ENCODE measurements at places on chromosomes 3 and 15. TPM values are rescaled to one million over a fixed set of nuclear protein-coding genes. Genes with fewer than 3 reads are reported as not detected.

- no peak for DNase-seq
These were observed 5.2 kb upstream of the ADAMTS9 start for GRCh38 chr3:64693031-64693430.

Gene WDR93
- not detected for total RNA-seq

Gene PAQR9
- 2.4 TPM for total RNA-seq

Gene PLSCR5
- total RNA-seq = not detected

Gene EPM2AIP1
- total RNA-seq = 8.8 TPM

DNA sequence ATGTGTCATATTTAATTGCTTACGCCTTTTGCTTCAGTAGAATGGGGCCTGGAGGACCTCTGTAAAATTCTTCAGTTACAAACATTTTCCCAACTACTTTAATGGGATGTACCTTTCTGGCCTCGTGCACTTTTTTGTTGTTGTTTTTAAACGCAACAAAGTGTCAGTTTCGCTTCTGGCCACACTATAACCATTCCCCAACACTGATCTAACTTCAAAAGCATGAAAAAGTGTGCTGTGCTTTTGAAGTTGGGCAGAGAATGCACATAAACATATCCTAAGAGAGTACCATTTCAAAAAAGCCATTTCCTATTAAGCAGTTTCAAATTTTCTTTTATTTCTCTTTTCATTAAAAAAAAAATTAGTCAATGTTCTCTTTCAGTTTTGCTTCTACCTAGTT is 435.8 kb downstream of the CNTN6 start:
- DNase-seq = no peak

Gene NLGN1
- 15.7 TPM for total RNA-seq

DNA sequence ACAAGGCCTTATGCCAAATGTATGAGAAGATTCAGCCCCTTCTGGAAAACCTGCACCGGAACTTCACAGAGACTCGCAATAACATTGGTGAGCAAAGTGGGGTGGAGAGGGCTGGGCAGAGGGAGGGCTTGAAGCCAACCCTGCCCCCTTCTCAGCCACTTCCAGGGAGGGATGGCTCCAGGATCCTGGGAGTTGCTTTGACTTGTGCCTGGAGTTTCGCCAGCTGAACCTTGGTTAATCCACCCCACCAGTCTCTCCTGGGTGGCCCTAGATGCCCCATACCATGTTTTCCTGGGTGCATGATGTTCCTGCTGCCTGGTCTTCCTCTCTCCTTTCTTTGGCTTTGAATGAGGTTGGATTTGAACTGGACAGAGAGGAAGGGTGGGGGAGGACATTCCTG is 10.8 kb downstream of the TBC1D21 start:
- no peak for DNase-seq

- DNase-seq = no peak
These were observed 51.0 kb downstream of the NR2F2 start for GRCh38 chr15:96381463-96381862.

Gene GHRL
- 0.35 TPM for total RNA-seq

DNA sequence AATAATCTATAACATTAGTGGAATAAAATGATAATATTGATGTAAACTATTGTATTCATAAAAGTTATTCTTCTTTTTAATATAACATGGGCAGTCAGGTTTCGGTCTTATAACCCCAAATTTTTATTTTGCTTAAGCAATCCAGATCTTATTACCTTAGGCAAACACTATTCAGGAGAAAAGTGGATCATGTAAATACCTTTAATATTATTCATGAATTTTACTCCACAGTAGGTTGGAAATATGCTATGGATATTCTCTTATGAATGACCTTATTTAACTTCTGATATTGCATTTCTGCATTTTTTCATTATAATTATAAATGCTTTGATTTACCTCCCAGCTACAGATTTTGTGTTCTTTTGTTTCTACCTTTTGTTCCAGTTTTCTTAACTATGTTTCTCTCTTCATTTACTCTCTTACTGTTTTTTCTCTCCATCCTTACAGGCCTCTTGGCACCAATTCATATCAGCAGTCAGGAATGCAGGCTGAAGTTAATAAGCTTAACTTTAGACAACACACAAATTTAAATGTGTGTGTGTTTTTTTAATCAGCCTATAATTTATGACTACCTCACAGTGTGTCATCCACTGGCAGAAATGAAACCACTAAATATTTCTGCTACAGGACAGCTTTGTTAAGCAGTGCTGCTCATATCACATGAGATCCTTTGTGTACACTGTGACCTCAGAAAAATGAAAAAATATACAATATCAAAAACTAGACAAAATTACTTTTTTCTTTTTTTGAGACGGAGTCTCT is 111.0 kb downstream of the NSUN3 start:
- DNase-seq = no peak

Gene ACTC1
- 11.4 TPM for total RNA-seq

- DNase-seq = peak; percentile 51
These were observed 23.2 kb upstream of the LCTL start for GRCh38 chr15:66588971-66589370.

DNA sequence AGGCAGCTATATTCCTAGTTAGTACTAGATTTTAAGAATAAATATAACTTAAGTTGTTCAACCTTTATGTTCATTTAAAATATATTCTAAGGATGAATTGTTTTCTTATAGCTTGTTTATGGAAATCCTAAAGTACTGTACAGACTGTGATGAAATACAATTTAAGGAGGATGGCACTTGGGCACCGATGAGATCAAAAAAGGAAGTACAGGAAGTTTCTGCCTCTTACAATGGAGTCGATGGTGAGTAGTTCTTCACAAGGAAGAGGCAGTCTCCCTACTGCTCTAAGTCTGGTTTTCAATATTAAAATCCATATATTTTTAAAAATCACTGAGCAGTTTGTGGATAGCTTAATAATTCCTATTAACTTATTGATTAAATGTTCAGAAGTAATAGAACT is 29.6 kb downstream of the CALML4 start:
- no peak for DNase-seq

- no peak for DNase-seq
These were observed 113.8 kb downstream of the AKAP13 start for GRCh38 chr15:85494048-85494777.

DNA sequence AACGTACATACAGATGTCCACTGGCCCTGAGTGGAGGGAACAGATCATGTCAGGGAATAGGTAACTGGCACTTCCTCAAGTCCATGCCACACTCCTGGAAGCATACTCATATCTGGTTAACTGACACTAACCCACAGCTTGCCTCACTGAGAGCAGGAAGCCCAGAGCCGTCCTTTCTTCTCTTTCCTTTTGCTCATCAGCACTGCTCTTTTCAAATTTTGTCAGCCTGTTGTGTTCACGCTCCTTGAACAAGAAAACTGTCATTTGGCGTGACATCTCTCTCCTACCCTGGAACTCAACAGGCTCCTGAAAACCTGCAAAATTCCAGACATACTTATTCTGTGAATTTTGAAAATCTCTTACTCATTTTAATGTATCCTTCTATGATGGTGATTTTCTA is 360.2 kb downstream of the MAGI1 start:
- DNase-seq = no peak

DNA sequence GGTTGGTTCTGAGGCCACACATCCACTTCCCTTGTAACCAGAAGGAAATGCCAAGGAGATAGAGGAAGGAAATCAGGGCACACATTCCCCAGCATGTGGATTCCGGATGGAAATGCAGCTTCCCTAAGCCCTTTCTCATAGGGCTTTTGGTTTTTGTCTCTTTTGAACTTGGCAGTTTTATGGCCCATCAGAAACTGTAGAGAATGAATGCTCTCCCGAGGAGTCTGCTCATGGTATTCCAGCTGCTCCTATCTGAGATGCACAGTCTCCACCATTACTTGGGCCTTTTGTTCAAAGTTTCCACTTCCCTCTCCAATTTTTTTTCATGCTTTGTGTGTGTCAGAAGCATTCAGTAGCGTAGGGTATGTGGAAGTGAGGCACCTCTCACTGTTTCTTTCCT is 21.2 kb downstream of the XYLB start:
- DNase-seq = no peak

GRCh38 chr3:97991293-97991682 is 19.1 kb upstream of the RIOX2 start:
- no peak for DNase-seq

Gene CASR
- 0.16 TPM for total RNA-seq

DNA sequence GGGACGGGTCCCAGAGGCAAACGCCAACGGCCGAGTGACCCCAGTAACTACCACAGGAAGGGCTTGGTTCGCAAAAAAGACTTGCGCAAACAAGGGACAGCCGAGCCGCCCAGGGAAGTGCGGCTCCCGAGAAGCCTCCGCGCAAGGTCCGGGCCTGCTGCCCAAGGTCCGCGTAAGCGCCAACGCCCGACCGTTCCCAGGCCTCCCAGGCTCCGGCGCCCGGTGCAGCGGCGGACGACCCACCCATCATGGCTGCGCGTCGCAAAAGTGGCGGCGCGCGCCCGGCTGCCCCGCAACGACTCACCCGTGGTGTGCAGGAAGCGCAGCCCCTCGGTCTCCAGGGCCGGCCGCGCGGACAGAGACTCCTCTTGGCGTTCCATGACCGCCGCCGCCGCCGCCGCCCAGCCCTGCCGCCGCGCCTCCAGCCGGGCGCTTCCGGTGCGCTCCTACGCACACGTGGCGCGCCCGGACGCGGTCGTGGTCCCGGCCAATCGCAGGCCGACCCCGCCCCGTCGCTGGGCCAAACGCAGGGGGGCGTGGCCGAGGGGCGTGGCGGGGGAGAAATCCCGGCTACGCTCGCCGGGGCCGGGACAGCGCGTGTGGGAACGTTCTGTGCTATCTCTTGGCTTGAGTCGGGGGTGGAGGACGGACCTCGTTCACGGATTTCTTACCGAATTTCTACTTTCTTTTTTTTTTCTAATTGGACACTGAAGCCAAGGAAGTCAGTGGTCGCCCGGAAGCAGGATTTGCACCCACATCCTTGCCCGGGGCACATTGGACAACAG is at the start of gene SELENOS:
TSS of gene SELENOS (minus strand) at position 448 of the 785 bp plus-strand sequence. CDS start at position 380, 68 bp downstream.
- DNase-seq = peak; percentile 86

DNA sequence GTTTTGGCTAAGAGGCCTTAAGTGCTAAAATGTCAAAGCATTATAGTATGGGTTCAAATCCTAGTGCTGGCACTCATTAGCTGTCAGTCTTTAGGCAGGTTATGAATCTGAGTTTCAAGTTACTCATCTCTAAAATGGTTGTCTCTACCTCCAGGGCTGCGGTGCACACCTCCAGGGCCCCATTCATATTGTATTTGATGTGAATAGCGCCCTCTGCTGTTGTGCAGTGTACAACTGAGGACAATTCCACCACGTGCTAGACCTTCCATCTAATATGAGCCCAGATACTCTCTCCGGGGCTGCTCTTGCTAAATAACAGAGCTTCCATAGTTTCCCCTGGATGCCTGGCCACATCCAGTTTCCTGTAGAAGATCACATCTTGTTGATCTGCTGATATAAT is 54.3 kb downstream of the OXNAD1 start:
- DNase-seq = peak; percentile 67

DNA sequence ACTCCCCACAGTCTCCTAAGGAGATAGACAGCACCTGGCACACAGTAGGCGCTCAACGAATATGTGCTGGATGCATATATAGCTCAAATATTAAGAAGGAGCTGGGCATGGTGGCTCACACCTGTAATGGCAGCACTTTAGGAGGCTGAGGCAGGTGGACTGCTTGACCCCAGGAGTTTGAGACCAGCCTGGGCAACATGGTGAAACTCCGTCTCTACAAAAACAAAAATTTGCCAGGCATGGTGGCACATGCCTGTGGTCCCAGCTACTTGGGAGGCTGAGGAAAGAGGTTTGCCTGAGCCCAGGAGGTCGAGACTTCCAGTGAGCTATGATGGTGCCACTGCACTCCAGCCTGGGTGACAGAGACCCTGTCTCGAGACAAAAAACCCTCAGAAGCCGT is 37.4 kb downstream of the UMPS start:
- DNase-seq = no peak

- DNase-seq = no peak
These were observed 25.9 kb downstream of the CSTA start for GRCh38 chr3:122350814-122351418.

DNA sequence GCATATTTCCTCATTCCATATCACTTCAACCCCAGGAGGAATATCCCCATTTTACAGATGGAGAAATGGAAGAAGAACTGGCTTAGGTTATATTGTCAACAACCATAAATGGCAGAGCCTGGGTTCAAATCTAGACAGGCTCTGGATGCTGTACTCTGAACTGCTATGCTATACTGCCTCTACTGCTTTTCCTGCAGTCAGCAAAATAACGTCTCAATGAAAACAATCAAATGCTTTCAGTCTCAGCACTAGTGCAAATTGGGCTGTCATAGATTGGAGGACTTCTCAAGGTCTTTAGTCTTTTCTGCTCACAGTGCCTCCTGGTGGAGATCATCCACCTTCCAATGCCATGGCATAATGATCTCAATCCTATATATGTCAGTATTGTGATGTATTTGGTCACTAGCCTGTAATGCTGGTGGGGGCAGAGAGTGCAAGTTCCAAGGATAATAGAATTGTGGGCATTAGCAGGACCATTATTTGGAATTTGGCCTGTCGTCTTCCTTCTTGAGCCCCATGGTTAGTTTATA is 285.0 kb downstream of the CLSTN2 start:
- DNase-seq = peak; percentile 22

Gene KCNH8
- total RNA-seq = 2.8 TPM

- no peak for DNase-seq
These were observed 8.2 kb downstream of the IGDCC3 start for GRCh38 chr15:65369651-65370050.

Gene C3orf70
- 0.64 TPM for total RNA-seq

GRCh38 chr3:74267131-74267530 is 347.3 kb downstream of the CNTN3 start:
- no peak for DNase-seq

Gene CKMT1B
- total RNA-seq = 37.3 TPM

- DNase-seq = no peak
These were observed 521.9 kb downstream of the FOXP1 start for GRCh38 chr3:71061581-71061980.

Gene TM4SF18
- total RNA-seq = 2.2 TPM

DNA sequence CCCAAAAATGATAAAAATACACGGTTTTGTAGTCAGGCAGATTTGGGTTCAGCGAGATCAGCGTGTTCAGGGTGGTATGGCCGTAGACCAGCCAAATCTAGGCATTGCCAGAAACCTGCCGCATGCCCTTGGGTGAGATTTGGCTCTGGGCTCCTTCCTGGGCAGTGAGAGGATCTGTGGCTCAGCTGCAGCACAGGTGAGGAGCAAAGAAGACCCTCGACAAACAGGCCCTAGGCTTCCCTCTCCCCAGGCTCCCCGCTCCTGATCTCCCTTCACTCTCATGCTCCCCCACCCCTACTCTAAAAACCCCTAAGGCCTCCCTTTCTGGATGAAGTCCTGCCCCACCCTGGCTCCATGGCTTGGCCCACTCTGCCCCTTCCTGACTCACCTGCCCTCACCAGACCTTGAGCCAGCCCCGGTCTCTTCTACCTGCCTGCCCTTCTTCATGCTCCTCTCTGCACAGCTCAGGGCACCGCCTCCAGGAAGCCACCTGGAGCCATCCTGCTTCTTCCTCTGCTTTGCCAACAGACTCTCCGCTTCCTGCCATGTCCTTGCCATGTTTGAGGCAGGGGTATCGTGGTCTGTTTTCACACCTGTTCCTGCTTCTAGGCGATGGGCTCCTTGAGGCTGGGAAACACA is 88.1 kb downstream of the CORO2B start:
- DNase-seq = no peak

Data from WTC11 (cell line).